ENCODE measurements at places on chromosomes 1 and 21. TPM values are rescaled to one million over a fixed set of nuclear protein-coding genes. Genes with fewer than 3 reads are reported as not detected.

Gene ATP5IF1
- total RNA-seq = 465 TPM

Gene GOLT1A
- 4.9 TPM for total RNA-seq

Gene TP73
- 2.6 TPM for total RNA-seq

Gene EDARADD
- 0.91 TPM for total RNA-seq

DNA sequence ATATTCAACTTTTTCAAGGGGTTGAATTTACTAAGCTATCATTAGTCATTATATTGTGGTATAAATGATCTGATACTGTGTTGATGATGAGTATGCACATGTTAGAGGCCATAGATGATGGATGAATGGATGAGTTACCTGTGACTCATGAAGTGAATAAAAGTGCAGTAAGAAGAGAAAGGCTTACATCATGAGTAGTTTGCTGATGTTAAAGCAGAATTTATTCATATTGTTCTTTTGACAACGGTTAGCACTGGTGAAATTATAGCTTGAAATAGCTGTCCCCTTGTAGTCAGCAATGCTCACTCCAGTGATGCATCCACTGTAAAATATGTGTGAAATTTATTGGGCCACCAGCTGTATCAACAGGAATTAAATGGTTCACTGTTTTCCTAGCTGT lies 541.0 kb upstream of the ZRANB2 start:
- DNase-seq = peak; percentile 85

DNA sequence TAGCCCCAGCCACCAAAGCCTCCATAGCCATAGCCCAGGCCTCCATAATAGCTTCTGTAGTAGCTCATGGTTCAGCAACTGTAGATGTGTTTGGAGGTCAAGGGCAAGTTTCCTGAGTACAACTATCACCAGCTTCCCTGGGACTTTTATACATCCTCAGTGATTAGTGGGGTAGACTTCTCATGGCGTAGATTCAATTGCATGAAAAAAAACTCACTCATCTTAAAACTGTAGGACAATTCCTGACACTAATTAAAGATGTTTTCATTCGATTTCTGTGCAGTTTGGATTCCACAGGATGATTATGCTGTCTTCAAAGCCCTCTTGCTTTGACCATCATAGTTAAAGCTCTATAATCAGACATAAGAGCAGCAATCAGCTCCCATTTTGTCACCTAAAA lies at the start of gene KRTAP19-8:
TSS of gene KRTAP19-8 (minus strand) at position 101 of the 400 bp plus-strand sequence. CDS start at position 68, 33 bp downstream.
- DNase-seq = no peak

DNA sequence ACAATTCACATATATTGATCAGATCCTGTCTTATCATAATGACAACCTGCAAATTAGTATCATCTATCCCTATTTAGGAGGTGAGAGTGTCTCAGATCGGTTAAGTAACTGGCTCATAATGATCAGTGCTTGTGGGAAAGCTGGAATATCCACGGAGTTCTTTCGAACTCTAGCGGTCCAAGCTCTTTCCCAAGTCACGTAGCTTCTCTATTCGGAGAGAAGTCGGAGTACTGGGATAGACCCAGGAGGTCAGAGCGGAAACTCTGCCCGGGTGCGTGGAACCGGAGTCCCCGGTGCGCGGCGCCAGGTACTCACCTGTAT lies 339 bp downstream of the PTGS2 start:
- no peak for DNase-seq

DNA sequence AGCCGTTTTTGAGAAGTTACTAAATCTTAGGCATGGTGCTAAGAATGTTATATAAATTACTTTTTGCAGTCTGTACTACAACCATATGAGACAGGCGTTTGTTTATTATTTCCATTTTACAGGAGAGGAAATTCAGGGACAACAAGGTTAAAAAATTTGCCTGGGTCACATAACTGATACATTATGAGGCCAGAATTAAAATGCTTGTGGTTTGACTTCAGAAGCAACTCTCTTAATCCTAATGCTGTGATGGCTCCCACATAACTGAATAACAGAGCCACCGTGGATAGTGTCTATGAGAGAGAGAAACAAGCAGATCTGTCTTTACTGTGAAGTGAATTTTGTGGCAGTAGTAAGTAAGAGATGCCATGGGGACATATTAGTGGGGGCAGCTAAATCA lies 184.9 kb downstream of the NCAM2 start:
- no peak for DNase-seq

GRCh38 chr1:16167331-16168143 lies 11.7 kb upstream of the EPHA2 start:
- DNase-seq = peak; percentile 73

DNA sequence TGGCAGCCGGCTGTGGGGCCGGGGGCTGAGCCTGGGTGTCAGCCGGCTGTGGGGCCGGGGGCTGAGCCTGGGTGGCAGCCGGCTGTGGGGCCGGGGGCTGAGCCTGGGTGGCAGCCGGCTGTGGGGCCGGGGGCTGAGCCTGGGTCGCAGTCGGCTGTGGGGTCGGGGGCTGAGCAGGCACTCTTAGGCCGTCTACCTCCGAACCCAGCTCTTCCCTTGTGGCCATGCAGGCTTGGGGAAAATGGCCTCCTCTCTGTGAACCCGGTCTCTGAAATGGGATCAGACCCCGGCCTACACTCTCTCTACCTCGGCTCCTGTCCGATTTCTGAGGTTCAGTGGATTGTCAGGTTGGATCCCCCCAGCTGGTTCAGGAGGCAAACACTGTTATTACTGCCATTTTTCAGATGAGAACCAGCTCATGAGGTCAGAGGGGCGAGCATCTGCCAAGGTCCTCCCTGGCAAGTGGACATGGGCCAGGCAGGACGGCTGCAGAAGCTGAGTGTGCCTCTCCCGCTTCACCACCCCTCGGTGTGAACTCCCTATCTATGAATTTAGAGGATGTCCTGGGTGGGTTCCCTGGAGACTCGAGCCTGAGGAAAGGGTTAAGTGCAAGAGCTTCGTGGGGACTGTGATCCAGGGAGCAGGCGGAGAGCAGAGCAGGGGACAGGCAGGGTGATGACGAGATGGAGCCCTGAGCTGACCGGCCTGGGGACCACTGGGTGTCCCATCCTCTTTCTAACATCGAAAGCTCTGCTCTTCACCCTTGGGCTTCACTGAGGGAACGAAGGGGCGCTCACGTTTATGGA lies 10.9 kb upstream of the COL18A1 start:
- DNase-seq = no peak

GRCh38 chr1:241270016-241270415 lies 87.0 kb downstream of the RGS7 start:
- DNase-seq = no peak
